D341Med (cell line): ENCODE measurements at places on chromosomes 6 and 20.

DNA sequence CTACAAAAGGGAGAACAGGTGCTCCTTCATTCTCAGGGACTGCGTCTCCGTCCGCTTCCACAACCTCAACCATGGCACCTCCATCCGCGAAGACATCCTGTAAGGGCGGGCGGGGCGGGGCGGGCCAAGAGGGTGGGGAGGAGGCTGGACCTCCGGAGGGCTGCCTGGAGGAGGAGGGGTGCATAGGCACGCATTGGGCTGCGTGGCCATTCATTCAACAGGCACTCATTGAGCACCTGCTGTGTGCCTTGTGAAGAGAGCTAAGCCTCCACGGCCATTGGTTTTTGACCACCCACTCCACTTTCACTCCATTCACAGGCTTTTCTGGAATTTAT is 435 bp downstream of the ZSWIM3 start:
- DNase-seq: no peak

- DNase-seq: no peak
Measured at GRCh38 chr6:6239598-6240581, 80.6 kb downstream of the F13A1 start.

DNA sequence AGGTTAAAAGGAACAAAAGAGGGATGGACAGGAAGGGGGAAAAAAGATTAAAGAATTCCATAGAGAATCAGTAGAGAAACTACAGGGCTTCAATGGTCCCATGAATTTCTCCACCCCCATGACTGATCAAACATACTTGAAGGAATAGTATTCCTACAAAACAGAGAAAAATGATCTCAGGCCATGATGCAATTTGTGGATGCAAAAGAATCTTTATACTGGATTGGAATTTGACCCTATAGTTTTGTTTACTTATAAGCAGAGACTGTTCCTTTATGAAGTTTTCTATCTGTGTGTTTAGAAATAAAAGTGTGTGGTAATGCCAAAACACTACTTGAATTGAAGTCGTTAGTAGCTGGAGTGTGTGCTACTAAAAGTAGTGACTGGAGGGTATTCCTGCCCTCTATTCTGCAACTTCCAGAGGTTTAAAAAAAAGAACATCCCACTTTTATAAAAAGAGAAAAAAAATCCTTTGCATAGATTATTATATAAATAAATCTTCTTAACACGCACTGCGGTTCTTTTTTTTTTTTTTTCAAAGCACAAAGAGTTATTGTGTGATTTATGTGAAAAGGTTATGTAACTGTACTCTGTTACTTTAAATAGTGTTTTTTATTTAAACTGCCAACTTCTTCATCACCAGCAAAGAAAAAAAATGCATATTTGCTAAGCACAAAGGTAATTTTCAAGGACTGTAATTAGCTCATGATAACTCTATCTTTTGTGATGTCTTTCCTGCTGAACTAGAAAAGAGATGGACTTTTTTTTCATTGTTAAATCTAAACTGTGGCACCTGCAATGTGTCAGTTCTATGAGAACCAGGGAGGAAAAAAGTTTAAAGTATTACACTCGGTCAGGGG is 214.5 kb upstream of the CITED2 start:
- DNase-seq: no peak

DNA sequence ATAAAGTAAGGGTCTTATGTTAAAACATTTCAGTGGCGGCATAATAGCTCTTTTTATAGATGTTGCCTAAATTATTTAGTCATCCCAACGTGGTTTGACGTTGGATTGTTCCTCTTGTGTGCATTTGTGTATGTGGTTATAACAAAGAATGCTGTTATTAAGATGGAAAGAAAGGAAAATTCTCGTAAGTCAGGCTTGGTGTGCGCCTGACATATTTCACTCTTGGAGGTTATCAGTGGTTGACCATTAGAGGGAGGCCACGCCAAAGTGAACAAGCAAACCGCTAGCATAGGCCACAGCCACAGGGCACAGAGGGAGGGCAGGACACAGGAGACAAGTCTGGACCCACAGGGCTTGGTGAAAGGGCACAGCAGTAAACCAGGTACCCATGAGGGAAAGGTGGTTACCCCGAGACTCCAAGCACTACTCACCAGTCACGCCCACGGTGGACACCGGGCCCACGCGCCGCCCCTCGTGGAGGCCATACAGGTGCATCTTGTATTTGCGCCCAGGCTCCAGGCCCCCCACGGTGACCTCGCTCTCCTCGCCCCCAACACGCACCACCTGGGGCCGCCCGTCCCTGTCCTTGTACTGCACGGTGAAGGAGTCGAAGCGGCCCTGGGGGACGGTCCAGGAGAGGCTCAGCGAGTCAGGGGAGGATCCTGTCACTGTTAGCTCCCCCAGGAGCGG is 22.9 kb downstream of the CYP21A2 start:
- DNase-seq: no peak

- DNase-seq: no peak
Measured at GRCh38 chr6:45836984-45837383, 178.7 kb downstream of the CLIC5 start.

- DNase-seq: no peak
Measured at GRCh38 chr20:50915424-50915823, 15.8 kb downstream of the ADNP start.

DNA sequence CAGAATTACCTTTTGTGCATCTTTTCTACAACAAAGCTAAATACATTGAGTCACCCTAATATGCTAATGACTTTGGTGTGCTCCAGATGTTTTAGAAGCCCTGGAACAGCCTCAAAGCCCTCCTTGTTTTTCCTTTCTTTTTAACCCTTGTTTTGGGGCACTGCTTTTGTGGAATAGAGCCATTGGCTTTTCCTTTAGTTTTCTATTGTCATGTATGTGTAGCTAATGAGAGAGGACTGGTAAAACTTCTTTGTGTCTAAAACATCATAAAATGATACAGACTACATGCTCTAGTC is 158.8 kb downstream of the JARID2 start:
- no peak for DNase-seq

DNA sequence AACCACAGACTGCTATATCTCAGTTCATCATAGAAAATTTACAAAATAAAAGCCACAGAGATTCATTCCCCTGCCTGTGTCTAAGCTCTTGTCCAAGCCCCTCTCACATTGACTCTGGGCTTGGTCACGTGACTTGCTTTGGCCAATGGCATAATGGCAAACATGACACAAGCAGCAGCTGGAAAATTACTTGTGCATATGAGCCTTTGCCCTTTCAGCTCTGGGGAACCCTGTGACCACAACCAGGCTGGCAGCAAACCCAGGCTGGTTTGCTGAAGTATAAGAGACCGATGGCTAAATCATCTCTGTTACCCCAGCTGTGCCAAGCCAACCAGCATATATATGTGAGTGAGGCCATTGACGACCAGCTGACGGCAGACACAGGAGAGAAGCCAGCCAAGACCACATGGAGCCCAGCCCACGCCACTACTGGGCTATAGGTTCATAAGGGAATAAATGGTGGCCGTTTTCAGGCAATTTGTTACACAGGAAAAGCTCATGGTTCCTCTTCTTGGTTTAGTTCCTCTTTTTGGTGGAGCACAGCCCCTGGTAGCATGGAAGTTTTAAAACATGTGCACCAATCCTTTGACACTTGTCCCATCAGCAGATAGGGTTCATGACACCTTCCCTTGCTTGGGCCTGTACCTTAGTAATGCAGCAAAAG is 31.8 kb upstream of the RSPO4 start:
- no peak for DNase-seq

DNA sequence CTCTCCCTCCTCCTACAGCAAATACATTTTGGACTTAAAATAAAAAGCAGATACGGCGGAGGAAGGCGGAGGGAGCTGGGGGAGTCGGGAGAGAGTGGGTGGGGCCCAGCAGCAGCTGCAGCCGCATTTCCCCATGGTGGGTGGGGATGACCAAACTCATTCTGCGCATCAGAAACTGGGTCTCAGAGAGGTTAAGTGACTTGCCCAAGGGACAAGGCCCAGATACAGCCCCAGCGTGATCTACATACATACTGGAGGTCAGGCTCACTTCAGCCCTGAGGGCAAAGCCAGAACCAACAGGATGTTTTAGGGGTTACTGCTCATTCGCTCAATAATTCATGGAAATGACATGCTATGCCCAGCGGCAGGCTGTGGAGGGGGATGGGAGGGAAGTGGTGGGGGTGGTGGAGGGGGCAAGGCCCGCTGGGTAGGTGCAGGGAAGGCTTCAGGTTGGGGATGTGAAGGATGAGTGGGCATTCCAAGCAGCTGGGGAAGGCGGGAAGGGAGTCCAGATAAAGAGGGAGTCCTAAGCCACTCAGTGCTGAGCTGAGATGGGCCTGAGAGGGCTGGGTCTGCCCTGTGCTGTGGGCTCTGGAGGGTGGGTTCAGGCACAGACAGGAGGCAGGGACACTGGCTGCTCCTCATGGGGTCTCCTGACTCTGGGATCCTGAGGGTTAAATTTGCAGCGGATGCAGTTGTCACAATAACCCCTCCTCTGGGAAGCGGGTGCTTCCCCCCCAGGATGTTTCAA is 31.0 kb downstream of the DLGAP4 start:
- no peak for DNase-seq

- peak; percentile 25 for DNase-seq
Measured at GRCh38 chr6:54515013-54515412, 206.8 kb downstream of the TINAG start.

DNA sequence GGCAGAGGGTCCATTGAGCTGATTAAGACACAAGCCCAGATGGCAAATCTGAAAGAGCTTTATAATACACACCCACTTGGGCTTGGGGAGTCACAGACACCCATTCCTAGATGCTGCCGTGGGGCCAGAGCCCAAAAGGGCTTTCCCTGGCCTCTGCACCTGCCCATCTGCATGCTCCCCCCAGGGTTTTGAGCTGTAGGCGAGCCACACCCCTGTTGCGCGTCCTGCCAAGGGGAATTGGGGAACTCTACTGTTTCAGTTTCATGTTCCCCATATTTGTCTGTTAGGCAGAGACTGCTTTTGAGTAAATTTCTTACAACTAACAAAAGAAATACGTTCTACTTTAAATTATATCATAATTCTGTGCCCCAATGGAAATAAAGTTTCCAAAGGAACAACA is 52.9 kb upstream of the FNDC1 start:
- no peak for DNase-seq

GRCh38 chr20:31901615-31902014 is 31.2 kb downstream of the TTLL9 start:
- no peak for DNase-seq

DNA sequence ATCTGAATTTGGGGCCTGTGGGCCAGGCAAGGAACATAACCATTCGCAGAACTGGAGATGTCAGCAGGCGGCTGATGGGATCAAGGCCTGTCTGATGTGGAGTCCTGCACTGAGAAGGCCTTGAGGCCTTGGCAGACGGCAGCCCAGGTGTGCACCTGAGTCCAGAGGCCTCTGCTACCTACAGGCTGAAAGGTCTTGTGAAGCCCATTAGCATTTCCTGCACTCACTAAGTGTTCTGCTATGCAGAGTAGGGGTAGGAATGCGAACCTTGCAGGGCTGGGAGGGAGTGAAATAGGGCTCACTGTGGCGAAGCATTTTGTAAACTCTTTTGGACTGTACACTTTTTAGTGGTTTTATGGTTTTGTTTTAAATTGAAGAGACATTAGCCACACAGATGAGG is 48.3 kb upstream of the RNF24 start:
- no peak for DNase-seq
